ENCODE measurements at places on chromosomes 5 and 9.

DNA sequence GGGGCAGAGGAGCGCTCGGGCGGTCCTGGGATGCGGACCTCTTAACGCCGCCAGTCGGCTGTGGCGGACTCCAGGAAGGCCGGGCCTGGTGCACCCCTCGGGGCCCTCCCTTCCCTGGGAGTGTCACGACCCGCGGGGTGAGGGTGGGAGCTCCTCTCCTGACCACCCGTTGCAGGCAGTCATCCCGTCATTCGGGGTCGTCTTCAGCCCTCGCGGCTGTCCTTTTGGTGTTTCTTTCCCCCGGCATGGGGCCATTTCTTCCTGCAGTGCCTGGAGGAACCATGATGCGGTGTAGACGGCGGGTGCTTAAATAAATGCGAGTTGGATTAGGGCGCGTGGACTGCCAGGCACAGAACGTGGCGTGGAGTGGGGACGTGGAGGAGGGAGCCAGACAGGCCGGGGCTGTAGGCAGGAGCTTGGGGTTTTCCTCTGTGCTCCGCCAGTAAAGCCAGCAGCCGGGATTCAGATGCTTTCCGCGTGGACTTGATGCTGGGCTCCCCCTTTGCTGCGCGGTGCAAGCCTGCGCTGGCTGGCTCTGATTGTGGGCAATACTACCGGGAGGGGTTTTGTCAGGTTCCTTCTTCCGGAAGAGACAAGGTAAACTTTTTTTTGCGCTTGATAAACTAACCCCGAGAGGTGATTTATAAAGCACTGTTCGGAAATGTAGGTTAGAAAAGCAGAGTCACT lies 868 bp downstream of the KDM4C start:
- DNase-seq = peak; percentile 55

- no peak for DNase-seq
Observed at GRCh38 chr5:173327948-173328843, at the start of gene STC2. Gene STC2, minus strand, starts transcription at chr5:173328414. Its CDS starts 221 bp downstream, at chr5:173328193.

GRCh38 chr9:33439731-33440130 lies 7.7 kb downstream of the AQP3 start:
- DNase-seq = no peak

DNA sequence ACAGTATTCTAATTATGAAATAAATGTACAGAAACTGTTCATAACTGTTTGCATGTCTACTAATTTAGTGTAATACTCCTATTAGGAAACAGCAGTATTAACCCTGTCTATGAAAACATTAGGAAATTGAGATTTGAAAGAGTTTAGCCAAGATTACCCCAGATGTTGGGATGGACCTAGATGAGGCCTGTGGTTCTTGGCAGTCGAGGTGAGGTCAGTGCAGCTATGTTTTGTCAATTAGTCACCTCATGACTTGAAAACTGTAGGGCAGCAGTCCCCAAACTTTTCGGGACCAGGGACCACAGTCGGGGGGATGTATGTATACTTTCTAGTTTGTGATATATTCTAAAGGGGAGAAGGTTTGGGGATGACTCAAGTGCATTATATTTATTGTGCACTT lies 4.7 kb downstream of the LNPEP start:
- no peak for DNase-seq

GRCh38 chr9:128068386-128069205 lies 564 bp downstream of the SLC25A25 start:
- peak; percentile 27 for DNase-seq

GRCh38 chr5:128487041-128487440 lies 51.0 kb downstream of the FBN2 start:
- no peak for DNase-seq

DNA sequence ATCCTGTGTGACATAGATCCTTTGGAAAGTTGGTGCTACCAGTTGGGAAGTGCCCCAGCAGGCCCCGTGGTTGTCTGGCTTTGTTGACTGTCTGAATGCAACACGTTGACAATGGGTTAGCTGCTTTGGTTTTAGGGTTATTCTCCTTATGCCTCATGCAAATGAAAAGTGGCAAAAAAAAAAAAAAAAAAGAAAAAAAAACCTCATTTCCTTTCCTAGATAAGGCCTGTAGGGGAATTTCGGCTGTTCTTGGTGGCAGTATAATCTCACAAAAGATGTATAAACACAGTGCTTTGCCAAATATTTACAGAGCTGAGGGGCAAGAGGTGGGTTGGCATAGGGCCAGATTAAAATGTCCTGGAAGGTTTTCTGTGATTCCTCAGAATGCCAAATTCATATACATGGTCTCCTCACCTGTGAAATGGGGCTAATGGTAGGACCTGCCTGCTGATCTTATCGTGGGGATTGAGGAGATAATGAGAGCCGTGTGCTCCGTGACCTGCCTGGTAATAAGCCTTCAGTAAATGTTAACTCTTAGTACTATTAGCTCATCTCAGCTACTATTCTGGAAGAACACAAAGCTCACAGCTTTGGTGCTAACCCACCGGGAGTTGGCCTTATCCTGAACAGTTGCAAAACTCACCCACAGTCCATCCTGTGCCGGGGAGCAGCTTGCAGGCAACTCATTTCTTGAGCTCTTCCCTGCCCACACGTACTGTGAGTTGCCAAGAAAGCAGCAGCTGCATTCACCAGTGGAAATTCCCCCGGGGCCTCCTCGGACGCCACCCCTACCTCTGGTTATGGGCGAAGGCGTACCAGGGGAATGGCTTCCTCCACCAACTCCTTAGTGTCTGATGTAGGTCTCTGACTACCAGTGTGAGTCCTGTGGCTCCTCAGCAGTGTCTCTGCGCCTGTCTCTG lies 220.3 kb downstream of the NR3C1 start:
- no peak for DNase-seq

GRCh38 chr9:98875536-98875935 lies 68.1 kb downstream of the GALNT12 start:
- no peak for DNase-seq

DNA sequence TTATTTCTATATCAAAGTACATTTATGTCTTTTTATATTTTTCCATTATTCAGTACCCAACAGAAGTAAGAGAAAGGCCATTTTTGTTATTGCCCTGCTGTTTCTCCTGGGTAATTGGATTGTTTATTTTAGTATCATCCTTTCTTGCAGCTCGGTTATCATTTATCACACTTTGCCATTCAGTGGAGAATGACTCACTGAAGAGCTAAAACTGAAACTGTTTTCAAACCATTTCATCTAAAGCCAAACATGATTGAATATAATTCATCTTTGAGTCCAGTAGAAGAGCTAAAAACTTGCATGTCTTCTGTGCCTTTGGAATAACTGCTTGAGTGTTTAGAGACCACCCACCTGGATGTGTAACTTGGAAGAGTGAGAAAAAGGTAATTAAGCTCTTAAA lies 139.5 kb upstream of the PRDM9 start:
- no peak for DNase-seq

GRCh38 chr5:179800696-179801201 lies 5.9 kb downstream of the MGAT4B start:
- DNase-seq = no peak

GRCh38 chr9:92949266-92949982 lies 2.1 kb downstream of the FGD3 start:
- DNase-seq = no peak

DNA sequence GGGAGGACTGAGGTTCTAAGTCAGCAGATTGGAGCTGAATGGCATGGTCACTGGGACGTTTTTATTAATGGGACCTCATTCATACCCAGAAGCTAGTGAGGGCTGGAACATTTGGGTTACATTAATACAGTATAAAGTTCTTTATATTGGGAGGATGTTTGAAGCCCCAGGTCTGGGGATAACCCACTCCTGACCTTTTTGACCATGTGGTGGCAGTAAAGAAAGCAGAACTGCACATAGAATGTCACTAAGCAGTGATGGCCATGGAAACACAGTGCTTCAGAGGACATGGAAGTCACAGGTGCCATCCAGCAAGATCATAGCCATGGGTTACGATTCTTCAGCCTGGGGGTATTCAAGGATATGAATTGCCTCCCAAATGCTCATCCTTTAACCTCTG lies 176.0 kb downstream of the ATP10B start:
- DNase-seq = no peak

DNA sequence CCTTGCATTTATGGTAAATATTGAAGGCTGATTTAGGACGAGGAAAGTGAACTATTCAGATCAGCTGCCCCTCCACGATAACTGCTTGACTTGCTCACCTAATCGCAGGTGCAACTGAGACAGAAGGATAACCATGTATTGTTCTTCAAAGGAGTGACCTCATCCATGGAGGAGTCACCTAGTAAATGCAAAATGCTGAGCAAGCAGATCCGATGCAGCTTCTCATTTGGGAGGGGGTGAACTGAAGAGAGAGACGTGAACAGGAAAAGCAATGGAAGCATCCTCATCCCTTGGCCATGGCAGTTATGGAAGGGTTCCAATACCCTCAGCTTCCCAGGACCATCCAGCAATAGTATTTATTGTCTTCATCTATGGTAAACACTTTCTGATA lies 47.5 kb downstream of the RASGRF2 start:
- DNase-seq = no peak

GRCh38 chr5:136701191-136701590 lies 335.8 kb upstream of the TRPC7 start:
- no peak for DNase-seq

GRCh38 chr5:139684881-139685749 lies 37.0 kb downstream of the CXXC5 start:
- DNase-seq = no peak

DNA sequence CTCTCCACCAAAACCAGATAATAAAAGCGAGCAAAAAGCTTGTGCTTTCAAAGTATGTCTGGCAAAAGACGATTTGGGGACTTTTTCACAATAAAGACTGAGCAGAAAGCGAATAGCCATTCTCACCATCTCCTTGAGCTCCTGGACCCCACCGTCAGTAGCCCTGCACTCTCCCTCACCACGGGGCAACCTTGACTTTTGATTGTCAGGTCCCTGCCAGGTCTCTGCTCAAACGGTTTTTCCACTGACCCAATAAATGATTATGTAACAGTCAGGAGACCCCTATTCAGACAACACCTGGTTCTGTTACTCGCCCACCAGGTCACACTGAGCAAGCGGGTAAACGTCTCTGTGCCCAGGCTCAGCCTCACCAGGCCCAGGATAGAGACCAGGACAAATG lies 131.3 kb downstream of the MVB12B start:
- DNase-seq = no peak

GRCh38 chr9:15306068-15306756 lies 804 bp downstream of the TTC39B start:
- peak; percentile 48 for DNase-seq

DNA sequence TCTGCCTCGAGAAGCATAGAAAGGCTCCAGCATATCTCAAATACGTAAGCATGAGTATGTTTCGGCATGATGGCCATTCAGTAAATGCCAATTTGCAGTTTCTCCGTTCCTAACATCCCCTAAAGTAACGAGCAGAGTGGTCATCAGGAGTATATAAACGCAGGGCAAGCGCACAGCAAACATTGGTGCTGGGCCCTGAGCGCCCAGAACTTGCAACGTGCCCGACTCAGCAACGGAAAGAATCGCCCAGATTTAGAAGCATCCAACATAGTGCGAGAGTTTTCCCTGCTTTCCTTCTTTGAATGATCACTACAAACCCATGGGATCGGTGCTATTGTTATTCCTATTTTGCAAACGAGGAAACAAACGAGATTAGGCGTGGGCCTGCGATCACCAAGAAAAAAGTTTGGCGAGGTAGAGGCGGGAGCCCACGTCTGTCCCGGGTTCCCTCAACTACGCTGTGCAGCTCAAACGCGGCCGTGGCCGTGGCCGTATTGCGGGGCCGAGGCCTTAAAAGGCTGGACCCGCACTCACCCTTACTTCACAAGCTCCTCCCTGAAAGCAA lies 505 bp downstream of the RPS14 start:
- DNase-seq = no peak

GRCh38 chr9:71490810-71491209 lies 277.5 kb downstream of the CEMIP2 start:
- DNase-seq = no peak

GRCh38 chr5:156466871-156467270 lies 139.9 kb downstream of the SGCD start:
- DNase-seq = no peak
